Epithelial cell of umbilical artery (primary cell): ENCODE measurements at places on chromosomes 4 and X. TPM values are rescaled to one million over a fixed set of nuclear protein-coding genes. Genes with fewer than 3 reads are reported as not detected.

Gene LGI2
- total RNA-seq = not detected in 2 replicates

Gene LAGE3
- 20.2 and 23.1 TPM in 2 replicates for total RNA-seq

Gene RNF175
- not detected in 2 replicates for total RNA-seq

Gene GABRG1
- total RNA-seq = not detected in 2 replicates

Gene SORCS2
- 0.15 TPM in 1 of 2 replicates, not detected in the other for total RNA-seq

Gene HCFC1
- 12.2 and 14.9 TPM in 2 replicates for total RNA-seq

Gene AKAP4
- total RNA-seq = not detected in 2 replicates

Gene TAF1
- 34.4 and 39.4 TPM in 2 replicates for total RNA-seq

Gene ABCB7
- 31.5 and 35.4 TPM in 2 replicates for total RNA-seq

Gene CENPVL1
- total RNA-seq = not detected in 2 replicates

Gene FAM149A
- under 0.01 TPM in 1 of 2 replicates, not detected in the other for total RNA-seq

Gene DCAF8L2
- 0.32 and 0.46 TPM in 2 replicates for total RNA-seq

Gene F11
- not detected in 2 replicates for total RNA-seq

Gene DCAF4L1
- total RNA-seq = under 0.01 and 0.15 TPM in 2 replicates

Gene UGT8
- not detected in 2 replicates for total RNA-seq

Gene TMPRSS11A
- total RNA-seq = not detected in 2 replicates

Gene PYURF
- total RNA-seq = 104 and 132 TPM in 2 replicates

Gene MAGEB1
- not detected in 2 replicates for total RNA-seq

Gene SMIM31
- total RNA-seq = not detected in 2 replicates

Gene SLITRK4
- total RNA-seq = 10.0 and 36.1 TPM in 2 replicates

Gene NUP54
- total RNA-seq = 64.1 and 72.1 TPM in 2 replicates

Gene IGBP1
- 66.3 and 75.0 TPM in 2 replicates for total RNA-seq

Gene RAB41
- not detected in 2 replicates for total RNA-seq

Gene EDNRA
- total RNA-seq = not detected in 2 replicates

Gene CDS1
- total RNA-seq = not detected in 2 replicates

Gene MFAP3L
- 0.46 and 0.97 TPM in 2 replicates for total RNA-seq

Gene TLR6
- total RNA-seq = 0.65 and 0.76 TPM in 2 replicates

Gene EREG
- under 0.01 TPM in 1 of 2 replicates, not detected in the other for total RNA-seq

Gene HAUS3
- total RNA-seq = 10.4 and 20.4 TPM in 2 replicates
